Substantia nigra (tissue), 51 donors: ENCODE measurements at places on chromosomes 11 and 22.

DNA sequence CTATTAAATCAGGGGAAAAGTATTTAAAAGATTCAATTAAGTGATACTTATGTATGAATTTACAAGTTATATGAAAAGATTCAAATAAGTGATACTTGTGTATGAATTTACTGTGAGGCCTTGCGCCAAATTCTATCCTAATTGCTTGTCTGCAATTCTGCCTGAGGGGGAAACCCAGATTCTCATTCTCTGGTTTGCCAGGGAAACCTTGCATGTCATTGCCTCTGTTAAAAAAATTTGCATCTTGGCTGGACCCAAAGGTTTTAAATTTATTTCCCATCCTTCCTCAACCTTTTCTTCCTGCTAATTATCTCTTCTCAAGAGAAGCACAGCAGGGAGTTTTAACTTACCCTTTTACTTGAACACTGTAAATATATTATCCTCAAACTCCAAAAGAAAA lies 13.8 kb downstream of the OLFML1 start:
- no peak for DNase-seq

DNA sequence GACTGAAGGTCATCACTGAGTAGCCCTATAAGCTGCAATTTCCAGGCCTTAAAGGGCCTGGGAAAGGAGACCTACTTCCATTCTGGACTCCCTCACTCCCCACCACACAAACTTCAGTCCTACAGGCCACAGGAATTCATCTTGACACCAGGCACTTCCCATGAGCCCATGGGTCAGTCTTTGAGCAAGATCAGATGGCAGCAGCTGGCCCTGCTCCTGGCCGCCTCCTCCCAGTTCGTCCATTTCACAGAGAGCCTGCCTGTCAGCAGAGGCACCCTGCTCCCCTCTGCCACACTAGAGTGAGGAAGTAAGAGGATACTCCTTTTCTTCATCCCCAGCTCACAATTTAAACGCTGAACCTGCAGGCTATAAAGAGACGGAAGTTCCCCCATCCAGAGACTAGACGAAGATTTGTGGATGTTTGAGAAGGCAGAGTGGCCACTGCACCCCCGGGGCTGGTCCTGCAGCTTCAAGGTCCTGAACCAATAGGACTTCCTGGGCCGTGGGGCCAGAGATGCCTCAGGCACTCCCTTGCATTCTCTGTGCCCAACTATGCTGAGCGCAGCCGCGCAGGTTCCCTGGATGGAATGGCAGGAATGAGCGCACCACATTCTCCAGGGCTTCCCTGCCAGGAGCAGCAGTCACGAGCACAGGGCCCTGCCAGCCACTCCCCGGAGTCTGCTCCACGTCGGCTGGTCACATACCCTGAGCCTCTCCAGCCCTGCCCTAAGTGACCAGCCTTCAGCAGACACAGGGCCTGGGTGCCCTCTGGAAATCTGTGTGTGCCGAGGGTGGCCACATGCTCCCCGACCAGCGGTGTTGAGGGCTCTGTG lies 33.5 kb upstream of the BID start:
- DNase-seq: no peak

- no peak for DNase-seq
Observed at GRCh38 chr11:111957663-111958444, 20.7 kb downstream of the DIXDC1 start.

DNA sequence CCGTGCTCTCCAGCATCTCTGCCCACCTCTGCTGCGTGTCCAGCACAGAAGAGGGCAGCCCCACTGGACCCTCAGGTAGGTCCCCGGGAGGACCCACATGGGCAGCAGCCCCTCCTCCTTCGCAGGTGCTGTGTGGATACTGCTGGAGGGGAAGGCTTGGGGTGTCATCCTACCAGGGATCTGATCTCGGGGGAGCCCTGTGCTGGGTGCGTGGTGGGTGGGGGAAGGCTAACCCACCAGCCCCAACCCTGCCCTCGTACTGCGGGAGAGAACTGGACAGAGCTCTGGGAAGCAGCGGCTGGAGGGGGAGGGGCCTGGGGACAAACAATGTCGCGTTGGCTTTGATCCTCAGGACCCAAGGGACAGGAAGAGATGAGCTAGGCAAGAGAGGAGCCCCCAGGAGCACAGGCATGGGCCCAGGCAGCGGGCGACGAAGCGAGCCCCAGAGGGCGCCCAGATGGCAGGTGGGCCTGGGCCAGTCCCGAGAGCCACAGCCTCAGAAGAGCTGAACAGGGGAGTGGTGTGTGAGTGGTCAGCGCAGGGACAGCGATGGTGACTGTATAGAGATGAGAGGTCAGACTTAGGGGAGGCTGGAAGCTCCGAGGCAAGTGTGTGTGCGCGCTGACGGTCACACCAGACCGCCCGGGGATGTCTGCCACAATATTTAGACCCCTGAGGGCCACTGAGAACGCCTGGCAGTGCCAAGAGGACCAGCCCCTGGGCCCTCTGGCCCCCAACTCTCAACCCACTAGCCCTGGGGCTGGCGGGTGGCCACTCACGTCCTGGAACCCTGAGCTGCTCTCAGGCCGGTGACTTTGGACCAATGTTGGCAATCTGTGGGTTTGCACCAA lies 1.4 kb upstream of the PIM3 start:
- DNase-seq: no peak

GRCh38 chr22:37088750-37089408 lies 20.6 kb downstream of the TMPRSS6 start:
- no peak for DNase-seq

DNA sequence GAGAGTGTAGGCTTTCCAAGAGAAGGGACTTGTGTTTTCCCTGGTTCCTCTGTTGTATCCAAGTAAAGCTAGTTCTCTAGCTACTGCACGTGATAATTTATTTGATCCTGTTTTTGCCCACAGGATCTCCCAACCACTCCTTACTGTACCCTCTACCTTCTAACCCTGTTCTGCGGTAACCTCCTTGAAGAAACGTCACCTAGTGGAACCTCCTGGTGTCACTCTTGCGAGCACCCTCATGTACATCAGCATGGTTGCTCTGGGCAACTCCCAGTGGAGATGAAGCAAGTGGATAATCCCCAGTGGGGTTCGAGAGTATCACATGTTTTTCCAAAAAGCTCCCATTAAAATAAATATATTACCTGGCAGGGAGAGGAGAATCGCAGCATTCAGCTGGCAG lies 108.9 kb upstream of the CLMP start:
- DNase-seq: no peak

GRCh38 chr11:70153133-70153727 lies 49.9 kb upstream of the FADD start:
- DNase-seq: no peak

DNA sequence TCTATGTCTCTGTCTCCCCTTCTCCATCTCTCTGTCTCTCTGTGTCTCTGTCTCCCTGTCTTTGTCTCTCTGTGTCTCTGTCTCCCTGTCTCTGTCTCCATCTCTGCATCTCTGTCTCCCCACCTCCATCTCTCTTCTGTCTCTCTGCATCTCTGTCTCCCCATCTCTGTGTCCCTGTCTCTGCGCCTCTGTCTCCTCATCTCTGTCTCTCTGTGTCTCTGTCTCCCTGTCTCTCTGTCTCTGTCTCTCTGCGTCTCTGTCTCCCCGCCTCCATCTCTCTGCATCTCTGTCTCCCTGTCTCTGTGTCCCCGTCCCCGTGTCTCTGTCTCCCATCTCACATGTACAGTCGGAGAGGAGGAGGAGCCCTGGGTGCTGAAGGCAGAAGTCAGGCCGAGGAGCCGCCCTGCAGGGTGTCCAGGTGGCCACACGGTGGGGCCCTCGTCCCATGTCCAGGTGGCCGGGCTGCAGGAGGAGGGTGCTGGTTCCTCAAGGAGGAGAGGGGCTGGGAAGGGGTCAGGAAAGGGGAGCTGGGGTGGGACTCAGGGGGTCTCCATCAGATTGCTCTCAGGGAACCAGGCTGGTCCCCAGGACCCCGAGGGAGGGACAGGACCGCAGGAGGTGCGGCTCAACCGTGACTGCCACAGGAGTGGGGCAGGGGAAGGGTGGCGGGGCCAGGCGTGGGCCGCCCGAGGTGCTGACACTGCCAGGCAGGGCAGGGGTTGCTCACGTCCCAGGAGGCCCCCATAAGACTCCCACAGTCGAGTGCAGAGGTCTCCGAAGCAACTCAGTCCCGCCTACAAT lies 25.6 kb upstream of the TH start:
- DNase-seq: peak; percentile 30

GRCh38 chr11:114058871-114059277 lies 637 bp upstream of the ZBTB16 start:
- no peak for DNase-seq

- DNase-seq: no peak
Observed at GRCh38 chr11:21794306-21794705, 398.6 kb upstream of the ANO5 start.

- DNase-seq: no peak
Observed at GRCh38 chr11:71951741-71952310, 23.0 kb downstream of the RNF121 start.

DNA sequence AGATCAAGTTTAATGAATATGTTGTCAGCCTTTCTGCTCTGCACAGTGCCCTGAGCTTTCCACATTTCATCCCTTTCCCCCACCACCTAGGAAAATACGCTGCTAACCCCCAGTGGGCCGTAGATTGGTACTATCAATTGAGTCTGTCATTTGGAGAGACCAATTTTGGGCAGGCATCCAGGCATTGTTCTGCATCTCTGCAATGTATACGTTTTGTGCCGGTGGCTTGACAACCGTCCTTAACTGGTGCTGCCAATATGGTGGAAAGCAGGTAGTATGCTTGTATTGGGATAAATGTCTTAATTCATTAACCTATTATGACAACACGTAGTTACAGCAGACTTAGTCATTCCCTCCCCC lies 1.3 kb downstream of the ELMOD1 start:
- DNase-seq: no peak

- no peak for DNase-seq
Observed at GRCh38 chr11:23679041-23679440, 817.8 kb upstream of the LUZP2 start.

DNA sequence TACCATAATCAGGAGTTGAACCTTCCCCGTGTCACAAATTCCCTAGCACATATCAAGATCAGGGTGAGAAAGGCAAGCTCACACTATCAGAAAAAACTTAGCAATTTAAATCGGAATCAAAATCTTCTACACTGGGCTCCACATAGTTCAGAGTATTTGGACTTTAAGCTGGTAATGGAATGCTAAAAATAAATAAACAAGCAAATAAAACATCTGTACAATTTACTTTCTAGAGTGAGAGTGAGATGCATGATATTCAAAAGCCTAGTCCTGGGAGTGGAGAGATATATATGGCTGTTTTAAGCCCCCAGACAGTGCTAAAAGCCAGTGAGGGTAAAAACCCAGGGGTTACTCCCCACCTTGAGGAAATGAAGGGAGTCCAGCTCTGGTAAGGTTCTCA lies 380.6 kb downstream of the SOX6 start:
- DNase-seq: no peak

- DNase-seq: peak; percentile 5
Observed at GRCh38 chr11:122394313-122394712, 261.2 kb upstream of the UBASH3B start.

DNA sequence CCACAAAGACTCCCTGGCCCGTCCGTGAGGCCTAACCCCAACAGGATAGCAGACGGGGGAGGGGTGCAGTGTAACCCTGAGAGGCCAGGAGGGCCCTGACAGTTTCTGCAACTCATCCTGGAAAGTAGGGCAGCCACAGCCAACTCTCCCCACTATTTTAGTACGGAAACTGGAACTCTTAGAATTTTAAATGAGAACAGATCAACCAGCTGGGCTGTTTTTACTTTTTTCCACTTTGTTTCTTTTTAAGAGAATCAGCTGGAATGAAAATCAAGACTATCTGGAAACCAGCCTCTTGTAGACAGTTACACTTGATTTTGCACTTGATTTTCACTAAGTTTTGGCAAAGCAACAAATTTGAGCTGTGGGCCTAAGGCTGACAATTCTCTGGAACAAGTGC lies 42.7 kb upstream of the NRIP3 start:
- no peak for DNase-seq

GRCh38 chr11:123509737-123510578 lies 79.9 kb downstream of the GRAMD1B start:
- DNase-seq: peak; percentile 74

DNA sequence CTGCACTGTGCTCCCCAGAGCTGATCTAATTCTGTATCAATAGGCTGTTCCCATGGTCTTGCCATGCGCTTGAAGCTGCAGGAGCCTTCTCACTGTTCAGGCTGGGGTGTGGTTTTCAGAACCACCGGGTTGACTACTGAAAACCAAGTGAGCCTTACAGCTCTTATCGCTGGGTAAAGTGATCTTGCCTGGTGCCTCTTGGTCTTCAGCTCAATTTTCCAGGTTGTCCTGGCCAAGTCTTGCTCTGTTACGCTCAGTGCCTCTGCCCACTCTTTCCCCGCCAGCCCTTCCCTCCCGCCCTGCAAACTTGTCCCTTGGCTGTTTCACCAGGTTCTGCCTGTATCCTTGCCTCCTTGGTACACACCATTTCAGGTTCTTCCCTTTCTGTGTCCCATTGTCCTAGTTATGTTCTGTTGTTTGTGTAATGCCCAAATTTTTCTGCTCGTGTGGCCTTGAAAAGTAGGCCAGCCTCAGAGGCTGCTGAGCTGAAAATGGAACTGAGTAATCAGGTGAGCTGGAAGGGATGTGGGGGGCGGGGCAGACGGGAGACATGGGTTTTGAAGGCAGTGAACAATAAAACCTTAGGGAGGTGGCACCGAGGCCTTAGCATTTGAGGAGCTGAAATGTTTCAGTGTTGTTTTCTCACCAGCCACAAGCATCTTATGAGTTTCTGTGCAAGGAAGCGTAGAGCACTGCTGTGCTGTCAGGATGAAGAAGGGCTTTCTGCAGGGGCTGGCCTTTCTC lies 11.2 kb downstream of the PEX26 start:
- no peak for DNase-seq

DNA sequence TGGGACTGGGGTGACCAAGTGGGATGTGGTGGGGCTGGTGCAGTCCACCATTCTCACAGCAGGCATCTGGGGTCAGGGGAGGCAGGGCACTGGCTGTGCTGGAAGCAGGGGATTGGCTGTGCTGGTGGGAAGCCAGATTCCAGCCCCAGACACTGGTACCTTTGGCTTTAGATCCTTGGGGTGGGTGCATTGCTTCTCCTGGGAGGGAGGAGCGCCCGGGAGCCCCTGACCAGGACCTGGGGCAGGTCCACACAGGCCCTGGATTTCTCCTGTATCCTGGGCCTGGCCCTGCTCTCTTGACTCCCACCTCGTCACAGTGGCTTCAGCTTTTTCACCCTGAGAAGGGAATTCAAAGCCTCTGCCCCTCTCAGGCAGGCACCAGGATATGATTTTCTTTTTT lies 38.5 kb downstream of the ST3GAL4 start:
- no peak for DNase-seq

- no peak for DNase-seq
Observed at GRCh38 chr11:114191893-114192292, 104.3 kb upstream of the NNMT start.

GRCh38 chr22:48566741-48567140 lies 1260.9 kb downstream of the BRD1 start:
- no peak for DNase-seq
